ENCODE measurements at places on chromosomes 6 and 20.

- DNase-seq = no peak
Measured at GRCh38 chr6:93416571-93417420, 2.6 kb downstream of the EPHA7 start.

DNA sequence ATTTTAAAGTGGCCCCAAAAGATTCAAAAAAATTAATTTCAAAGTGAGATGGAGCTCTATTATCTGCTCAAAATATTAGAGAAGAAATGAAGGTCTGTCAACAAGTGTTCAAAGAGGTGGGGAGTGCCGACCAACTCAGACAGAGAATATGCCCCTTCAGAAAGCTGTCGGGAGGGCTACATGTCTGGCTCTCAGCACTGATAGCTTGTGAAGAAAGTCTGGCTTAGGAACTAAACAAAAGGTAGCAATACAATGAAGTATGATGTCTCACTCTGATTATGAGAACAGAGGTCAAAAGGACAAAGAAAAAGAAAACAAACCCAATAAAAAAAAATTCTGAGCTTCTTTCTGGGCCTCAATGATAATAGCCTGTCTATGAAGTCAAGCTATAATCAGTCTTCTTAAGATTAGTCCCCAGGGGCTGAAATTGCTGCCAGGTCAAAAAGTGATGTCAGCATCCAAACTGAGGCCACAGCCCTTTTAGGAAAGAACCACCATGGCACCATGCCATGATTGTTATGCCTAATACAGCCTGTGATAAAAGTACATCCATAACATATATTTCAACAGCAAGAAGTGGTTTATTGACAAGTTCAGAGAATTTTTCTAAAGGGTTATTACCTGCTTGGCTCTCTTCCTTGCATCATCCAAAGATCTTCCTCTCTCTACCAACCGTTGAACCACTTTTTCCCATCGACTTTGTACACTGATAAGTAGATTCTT is 150.9 kb downstream of the DST start:
- no peak for DNase-seq

GRCh38 chr6:168634541-168635328 is 193.8 kb downstream of the SMOC2 start:
- no peak for DNase-seq

DNA sequence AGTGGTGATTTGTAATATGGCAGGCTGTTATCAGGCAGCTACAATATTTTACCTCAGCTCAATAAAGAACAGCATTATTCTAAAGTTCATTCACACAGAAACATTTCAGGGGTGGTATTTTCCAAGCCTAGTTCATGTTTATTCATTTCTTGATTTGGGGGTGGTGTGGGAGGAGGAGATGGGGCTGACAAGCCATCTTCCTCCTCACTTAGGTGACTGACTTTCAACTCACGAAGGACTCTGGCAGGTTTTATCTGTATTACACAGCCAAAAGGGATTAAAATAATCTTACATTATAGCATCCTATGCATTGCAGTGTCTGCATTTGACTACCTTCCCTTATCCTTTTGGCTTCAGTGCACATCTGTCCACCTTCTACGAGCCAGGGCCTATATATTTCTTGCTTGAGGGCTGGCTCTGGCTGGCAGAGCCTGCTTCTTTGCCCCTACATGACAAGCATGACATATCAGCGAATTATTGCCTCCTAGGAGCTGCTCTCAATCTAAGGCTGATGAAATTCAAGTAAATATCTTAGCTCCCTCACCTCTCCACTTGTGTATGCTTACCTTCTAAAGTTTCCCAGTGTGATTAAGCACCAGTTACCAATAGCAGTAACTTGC is 20.0 kb downstream of the KHDRBS2 start:
- DNase-seq = no peak

DNA sequence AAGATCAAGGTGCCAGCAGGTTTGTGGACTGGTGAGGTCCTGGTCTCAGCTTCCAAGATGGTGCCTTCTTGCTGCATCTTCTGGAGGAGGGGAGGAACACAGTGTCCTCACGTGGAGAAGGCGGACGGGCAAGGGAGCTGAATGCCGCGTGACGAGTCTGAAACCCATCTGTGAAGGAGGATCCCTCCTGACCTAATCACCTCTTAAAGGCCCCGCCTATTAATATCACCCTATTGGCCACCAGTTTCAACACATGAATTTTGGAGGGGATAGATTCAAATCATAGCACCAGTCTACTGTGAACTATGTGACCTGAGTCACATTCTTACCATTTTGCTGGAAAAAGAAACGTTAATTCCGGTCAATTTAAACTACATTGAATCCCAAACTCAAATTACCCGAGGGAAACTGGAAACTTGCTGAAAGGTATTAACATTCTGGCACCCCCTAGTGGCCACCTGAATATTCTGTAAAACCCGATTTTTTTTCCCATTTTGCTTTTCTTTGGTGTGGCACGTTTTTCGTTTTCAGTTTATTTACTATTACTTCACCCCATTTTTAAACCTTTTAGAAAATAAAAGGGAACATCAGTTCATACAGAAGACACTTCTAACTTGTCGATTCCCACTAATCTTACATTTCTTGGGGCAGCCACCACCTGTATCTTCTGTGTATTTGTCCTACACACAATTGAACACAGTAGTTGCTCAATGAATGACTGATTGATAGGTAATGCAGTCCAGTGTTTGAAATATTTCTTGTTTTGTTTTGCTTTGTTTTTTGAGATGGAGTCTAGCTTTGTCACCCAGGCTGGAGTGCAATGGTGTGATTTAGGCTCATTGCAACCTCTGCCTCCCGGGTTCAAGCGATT is 17.9 kb upstream of the CCDC170 start:
- peak; percentile 39 for DNase-seq

DNA sequence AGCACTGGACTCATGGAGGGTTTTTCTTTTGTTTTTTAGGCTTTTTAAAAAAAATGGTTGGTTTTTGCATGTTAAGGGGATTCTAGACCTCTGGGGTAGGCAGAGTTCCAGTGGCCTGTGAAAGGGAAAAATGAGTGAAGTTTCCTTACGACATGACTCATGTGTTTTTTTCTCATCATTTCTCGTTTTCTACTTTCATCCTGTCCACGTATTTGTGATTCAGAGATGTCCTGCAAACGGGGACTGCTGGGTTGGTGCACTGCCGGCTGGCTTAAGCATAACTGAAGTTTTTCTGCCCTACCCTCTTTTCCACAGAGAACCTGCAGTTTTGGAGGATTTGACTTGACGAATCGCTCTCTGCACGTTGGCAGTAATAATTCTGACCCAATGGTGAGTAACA is 182.3 kb downstream of the SASH1 start:
- no peak for DNase-seq

- no peak for DNase-seq
Measured at GRCh38 chr6:8180327-8181159, 78.2 kb upstream of the EEF1E1 start.

DNA sequence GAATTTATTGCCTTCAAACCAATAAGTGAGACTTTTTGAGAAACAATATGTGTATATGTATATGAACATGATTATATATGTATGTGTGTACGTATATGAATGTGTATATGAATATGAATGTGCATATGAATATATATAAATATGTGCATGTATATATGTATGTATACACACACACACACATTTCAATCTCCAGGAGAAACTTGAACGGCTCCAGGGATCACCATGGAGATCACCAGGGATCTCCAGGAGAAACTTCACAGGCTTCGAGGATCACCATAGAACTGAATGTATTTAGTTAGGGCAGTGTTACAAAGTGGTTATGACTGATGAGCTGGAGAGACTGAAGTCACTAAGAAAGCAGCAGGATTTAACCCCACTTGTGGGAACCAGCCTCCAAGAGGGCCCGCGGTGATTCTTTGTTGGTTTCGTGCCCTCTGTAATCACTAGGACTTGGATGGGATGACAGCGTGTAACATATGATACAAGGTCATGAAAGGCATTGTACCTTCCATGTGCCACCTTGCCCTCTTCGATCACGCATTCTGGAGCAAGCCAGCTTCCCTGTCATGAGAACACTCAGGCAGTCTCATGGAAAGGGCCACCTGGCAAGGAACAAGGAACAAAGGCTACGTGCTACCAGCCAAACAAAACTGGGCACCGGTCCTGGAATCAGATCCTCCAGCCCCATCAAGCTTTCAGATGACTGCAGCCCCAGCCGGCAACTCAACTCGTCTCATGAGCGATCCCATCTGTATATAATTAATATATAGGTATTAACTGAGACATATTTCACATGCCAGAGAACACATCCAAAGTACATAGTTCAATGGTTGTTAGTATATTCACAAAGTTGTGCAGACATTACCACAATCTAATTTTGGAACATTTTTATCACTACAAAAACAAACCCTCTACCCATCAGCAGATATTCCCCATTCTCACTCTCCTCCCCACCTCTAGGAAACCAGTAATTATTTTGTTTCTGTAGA is 8.6 kb downstream of the FAM50B start:
- DNase-seq = no peak

- no peak for DNase-seq
Measured at GRCh38 chr6:47258724-47259347, 50.9 kb downstream of the TNFRSF21 start.

- DNase-seq = no peak
Measured at GRCh38 chr20:58657262-58657661, 6.2 kb downstream of the STX16 start.

DNA sequence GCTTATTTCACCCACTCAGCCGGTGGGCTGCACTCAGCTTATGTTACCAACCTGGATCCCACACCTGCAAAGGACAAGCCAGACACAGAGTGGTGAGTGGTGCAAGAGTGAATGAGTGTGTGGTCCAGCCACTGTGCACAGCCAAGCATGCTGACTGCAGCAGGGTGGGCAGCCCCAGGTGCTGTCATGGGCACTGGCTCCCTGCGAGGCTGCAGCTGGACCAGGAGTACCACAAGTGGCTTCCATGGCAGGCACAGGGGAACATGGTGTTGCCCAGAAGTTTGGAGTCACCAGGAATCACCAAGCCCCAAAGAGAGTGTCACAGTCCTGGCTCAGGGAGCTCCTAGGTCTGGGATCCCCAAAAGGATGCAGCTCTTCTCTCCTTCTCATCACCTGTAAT is 1093.4 kb downstream of the KHDRBS2 start:
- no peak for DNase-seq

- no peak for DNase-seq
Measured at GRCh38 chr6:11730641-11731040, 48.0 kb downstream of the ADTRP start.

DNA sequence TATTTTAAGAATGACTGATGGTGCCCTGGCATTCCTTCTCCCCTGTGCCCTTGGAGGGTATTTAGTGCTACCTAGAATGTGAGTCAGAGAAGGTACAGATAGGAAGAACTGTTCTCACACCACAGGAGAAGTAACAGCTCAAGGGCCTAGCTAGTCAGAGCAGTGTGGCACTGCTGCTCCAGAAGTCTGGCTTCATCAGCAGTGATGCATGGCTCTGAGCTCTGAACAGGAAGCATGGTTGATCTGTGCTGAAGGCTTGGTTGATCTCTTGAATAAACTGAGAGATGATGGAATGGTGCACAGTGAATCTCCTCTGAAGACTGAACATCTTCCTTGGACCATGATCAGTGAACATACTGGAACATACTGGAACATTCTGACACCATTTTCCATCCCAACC is 425.3 kb upstream of the SLC35B3 start:
- DNase-seq = no peak

GRCh38 chr6:4794140-4794707 is 18.0 kb downstream of the CDYL start:
- DNase-seq = no peak

- no peak for DNase-seq
Measured at GRCh38 chr6:34489207-34489805, 23.4 kb downstream of the PACSIN1 start.

GRCh38 chr20:45019762-45020123 is 53.4 kb downstream of the STK4 start:
- DNase-seq = no peak

DNA sequence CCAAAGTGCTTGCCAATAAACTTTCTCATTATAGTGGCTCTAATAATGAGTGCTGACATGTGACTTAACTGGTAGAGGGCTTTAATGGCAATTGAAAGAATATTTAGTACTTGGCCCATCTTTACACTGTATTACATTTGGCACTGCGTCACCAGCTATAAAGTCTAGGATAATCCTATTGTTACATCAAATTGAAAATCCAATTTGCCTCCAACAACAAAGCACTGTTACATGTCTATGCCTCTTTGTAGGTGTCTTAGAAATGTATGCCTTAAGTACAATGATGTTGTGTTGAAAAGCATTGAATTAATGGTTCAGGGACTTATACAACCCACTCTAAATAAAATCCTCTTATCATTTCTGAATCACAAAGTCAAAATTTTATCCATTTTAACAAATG is 420.4 kb upstream of the JAG1 start:
- no peak for DNase-seq

GRCh38 chr6:15400572-15401004 is 154.7 kb downstream of the JARID2 start:
- peak; percentile 36 for DNase-seq

DNA sequence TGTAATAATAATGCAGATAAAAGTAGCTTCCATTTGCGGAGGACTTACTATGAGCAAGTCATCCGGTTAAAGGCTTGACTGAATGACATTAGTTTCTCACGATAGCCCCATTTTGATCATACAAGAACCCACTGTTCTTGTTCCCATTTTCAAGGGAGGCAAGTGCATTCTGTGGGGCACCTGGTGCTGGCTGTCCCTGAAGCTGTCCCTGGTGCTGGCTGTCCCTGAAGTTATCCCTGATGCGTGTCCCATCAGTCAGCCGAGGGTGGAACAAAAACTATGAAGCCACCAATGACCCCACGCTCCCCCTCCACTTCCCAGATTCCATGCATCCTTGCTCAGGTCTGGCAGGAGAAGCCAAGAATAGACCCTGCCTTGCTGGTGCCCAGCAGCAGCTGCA is 95.3 kb downstream of the EDN3 start:
- no peak for DNase-seq

- no peak for DNase-seq
Measured at GRCh38 chr20:34074101-34074760, 37.8 kb downstream of the EIF2S2 start.

DNA sequence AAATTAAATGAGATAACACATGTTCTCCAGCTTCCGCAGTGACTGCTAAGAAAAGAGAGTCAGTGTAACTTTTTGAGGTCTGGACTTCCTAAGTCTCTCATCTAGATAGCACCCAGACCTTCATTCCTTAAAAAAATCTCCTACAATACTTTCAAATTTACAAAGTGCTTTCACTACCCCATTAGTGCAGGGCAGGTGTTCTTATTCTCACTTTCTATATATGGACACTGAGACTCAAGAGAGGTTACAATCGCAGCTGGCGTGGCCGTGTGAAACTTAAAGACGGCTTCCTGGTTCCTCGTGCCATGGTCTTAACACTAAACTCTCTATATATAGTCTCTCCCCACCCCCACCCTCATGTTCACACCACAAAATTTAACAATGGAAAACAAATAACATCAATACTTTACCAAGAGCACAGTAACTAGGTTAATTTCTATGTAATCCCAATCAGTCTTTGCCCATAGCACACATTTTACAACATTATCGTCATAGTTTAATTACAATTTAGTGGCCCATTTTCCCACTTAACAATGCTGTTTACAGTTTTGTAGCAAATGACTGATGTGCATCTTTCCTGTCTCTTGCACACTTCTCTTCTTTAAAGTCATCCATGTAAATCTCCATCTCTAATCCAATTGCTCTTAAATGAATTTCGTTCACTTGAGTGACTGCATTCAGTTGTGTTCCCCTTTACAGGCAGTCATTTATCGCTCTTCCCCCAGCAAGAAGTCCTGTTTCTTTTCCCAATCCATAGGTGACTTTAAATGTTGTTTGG is 78.8 kb upstream of the ARID1B start:
- no peak for DNase-seq

GRCh38 chr6:111874025-111874415 is 768 bp upstream of the FYN start:
- DNase-seq = peak; percentile 86
